ENCODE measurements at places on chromosomes 7 and 10. TPM values are rescaled to one million over a fixed set of nuclear protein-coding genes. Genes with fewer than 3 reads are reported as not detected.

The TFPI2 gene
- 139 TPM for total RNA-seq

The PI4K2A gene
- 10.1 TPM for total RNA-seq

The HGF gene
- 0.20 TPM for total RNA-seq

The TAS2R3 gene
- 0.44 TPM for total RNA-seq

The USP54 gene
- total RNA-seq: 3.4 TPM

The FLNC gene
- 131 TPM for total RNA-seq

The AGR2 gene
- total RNA-seq: not detected

The CDK5 gene
- 17.4 TPM for total RNA-seq

The SH2B2 gene
- total RNA-seq: 0.44 TPM

The COMMD3 gene
- 31.4 TPM for total RNA-seq

The SLC25A40 gene
- total RNA-seq: 4.4 TPM

The HK1 gene
- total RNA-seq: 93.3 TPM

The RAB11FIP2 gene
- 5.0 TPM for total RNA-seq

The GIMAP2 gene
- total RNA-seq: 42.3 TPM

The CLCN1 gene
- not detected for total RNA-seq

The SUFU gene
- total RNA-seq: 3.0 TPM

The SLC18A3 gene
- not detected for total RNA-seq

The CD36 gene
- 157 TPM for total RNA-seq

The ZNF467 gene
- 5.0 TPM for total RNA-seq

The AEBP1 gene
- total RNA-seq: 19.8 TPM

The OR9A2 gene
- total RNA-seq: not detected

The TUBB8 gene
- total RNA-seq: not detected

The OR2A1 gene
- not detected for total RNA-seq

The GPNMB gene
- total RNA-seq: under 0.01 TPM

The NRCAM gene
- total RNA-seq: 1.2 TPM

The EBF3 gene
- total RNA-seq: under 0.01 TPM

The PROSER2 gene
- total RNA-seq: 5.0 TPM

The GNGT1 gene
- not detected for total RNA-seq

The IDI2 gene
- not detected for total RNA-seq

The SP8 gene
- not detected for total RNA-seq

The FAM25G gene
- total RNA-seq: not detected

The ACHE gene
- 1.7 TPM for total RNA-seq

The GIMAP7 gene
- total RNA-seq: 104 TPM

The HEPACAM2 gene
- total RNA-seq: not detected

The CSGALNACT2 gene
- total RNA-seq: 9.1 TPM

The CLRN3 gene
- total RNA-seq: 0.22 TPM

The BMPER gene
- 0.44 TPM for total RNA-seq

The LANCL2 gene
- total RNA-seq: 12.6 TPM

The SPDYE2B gene
- total RNA-seq: not detected

The ASB10 gene
- total RNA-seq: not detected

The PPP1R9A gene
- 9.9 TPM for total RNA-seq

The CCDC136 gene
- 1.1 TPM for total RNA-seq

The VIPR2 gene
- total RNA-seq: not detected

The BTBD16 gene
- under 0.01 TPM for total RNA-seq

The PNLIPRP1 gene
- total RNA-seq: not detected

The SUV39H2 gene
- 7.6 TPM for total RNA-seq

The SERPINE1 gene
- total RNA-seq: 170 TPM

The OPN1SW gene
- total RNA-seq: not detected

The CPXM2 gene
- 0.22 TPM for total RNA-seq

The FAM221A gene
- total RNA-seq: 8.1 TPM

The CYP26A1 gene
- total RNA-seq: 0.44 TPM

The TBX20 gene
- total RNA-seq: not detected

The DNAH11 gene
- total RNA-seq: 0.20 TPM

The C10orf67 gene
- total RNA-seq: not detected

The TCAF2 gene
- total RNA-seq: 3.0 TPM

The KCND2 gene
- 0.20 TPM for total RNA-seq

The GNAT3 gene
- total RNA-seq: not detected

Data from lung microvascular endothelial cell (primary cell).